H4 (cell line): ENCODE measurements at places on chromosomes 11 and 22.

- peak; percentile 64 for DNase-seq
Observed at GRCh38 chr11:17991783-17992433, 20.9 kb downstream of the SERGEF start.

DNA sequence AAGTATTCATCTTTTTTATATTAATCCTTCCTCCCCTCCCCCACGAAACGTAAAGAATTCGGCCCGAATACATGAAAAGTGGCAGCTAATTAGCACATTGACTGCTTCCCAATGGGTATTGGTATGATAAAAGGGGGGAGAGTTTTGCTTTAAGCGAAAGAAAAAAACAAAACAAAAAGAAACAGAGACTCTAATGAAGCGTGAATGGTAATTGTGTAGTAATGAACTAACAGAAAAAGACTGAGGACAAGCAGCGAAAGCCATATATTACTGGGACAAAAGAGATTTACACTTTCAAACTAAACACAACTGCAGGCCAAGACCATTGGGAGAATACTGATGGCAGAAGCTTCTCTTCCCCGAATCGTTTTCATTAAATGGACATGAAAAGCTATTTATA lies 2.5 kb downstream of the DBX1 start:
- no peak for DNase-seq

DNA sequence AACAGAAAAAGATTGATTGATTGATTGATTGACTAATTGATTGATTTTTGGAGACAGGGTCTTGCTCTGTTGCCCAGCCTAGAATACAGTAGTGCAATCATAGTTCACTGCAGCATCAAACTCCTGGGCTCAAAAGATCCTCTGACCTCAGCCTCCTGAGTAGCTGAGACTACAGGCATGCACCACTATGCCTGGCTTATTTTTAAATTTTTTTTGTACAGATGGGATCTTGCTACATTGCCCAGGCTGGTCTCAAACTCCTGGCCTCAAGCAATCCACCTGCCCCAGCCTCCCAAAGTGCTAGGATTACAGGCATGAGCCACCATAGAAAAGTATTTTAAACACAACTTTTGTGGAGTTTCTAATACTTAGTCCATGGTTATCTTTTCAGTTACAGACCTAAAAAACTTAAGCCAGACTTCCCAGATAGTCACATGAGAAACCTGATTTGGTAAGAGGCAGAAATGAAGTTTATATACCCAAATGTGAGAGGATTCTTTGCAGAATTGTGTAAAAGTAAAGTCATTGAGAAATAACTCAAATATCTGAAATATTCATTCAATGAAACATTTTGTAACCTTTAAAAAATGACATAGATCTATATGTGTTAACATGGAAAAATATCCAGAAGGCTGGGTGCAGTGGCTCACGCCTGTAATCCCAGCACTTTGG lies 186.5 kb downstream of the SWAP70 start:
- DNase-seq = no peak

- no peak for DNase-seq
Observed at GRCh38 chr11:119391275-119391674, 9.8 kb upstream of the USP2 start.

- no peak for DNase-seq
Observed at GRCh38 chr11:69278091-69278867, 15.7 kb upstream of the MYEOV start.

GRCh38 chr11:66892911-66893310 lies 36.0 kb downstream of the LRFN4 start:
- no peak for DNase-seq

DNA sequence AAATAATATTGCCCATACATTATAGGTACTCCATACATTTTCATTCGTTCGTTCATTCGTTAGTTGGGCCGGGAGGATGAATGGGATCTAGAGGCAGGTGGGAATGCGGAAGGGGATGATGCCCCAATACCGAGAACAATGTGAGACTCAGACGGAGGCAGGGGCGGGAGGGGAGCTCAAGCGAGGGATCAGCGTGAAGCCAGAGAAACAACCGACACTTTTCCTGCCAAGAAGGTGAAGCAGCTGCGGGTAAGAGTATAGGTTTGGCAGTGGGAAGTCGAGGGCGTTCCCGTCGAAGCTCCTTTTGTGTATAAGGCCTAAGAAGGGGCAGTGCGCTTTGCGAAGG lies 1.1 kb upstream of the ARHGEF17 start:
- no peak for DNase-seq

- DNase-seq = peak; percentile 38
Observed at GRCh38 chr11:18853086-18853720, 61.6 kb upstream of the PTPN5 start.

GRCh38 chr11:71246559-71246958 lies 5.8 kb downstream of the SHANK2 start:
- DNase-seq = no peak

GRCh38 chr11:41256041-41256440 lies 203.4 kb downstream of the LRRC4C start:
- DNase-seq = no peak

GRCh38 chr11:34359548-34359891 lies 1.7 kb upstream of the ABTB2 start:
- no peak for DNase-seq

GRCh38 chr11:20966489-20966888 lies 297.1 kb downstream of the NELL1 start:
- no peak for DNase-seq
